ENCODE measurements at places on chromosomes 6 and 20. TPM values are rescaled to one million over a fixed set of nuclear protein-coding genes. Genes with fewer than 3 reads are reported as not detected.

Gene EYS
- total RNA-seq: not detected

Gene ADGRB3
- not detected for total RNA-seq

Gene RIPPLY2
- not detected for total RNA-seq

Gene RFX6
- not detected for total RNA-seq

Gene SLC22A2
- total RNA-seq: not detected

- peaks cover 3% of the 10 kb centered on the region for H3K36me3 ChIP-seq
- H3K4me3 ChIP-seq: no peak overlapping the region
- H3K4me1 ChIP-seq: peaks cover 10% of the 10 kb centered on the region
- no peaks in the 10 kb centered on the region for H3K27me3 ChIP-seq
- no peak for DNase-seq
Measured at GRCh38 chr6:108676555-108676954, 115.8 kb downstream of the FOXO3 start.

DNA sequence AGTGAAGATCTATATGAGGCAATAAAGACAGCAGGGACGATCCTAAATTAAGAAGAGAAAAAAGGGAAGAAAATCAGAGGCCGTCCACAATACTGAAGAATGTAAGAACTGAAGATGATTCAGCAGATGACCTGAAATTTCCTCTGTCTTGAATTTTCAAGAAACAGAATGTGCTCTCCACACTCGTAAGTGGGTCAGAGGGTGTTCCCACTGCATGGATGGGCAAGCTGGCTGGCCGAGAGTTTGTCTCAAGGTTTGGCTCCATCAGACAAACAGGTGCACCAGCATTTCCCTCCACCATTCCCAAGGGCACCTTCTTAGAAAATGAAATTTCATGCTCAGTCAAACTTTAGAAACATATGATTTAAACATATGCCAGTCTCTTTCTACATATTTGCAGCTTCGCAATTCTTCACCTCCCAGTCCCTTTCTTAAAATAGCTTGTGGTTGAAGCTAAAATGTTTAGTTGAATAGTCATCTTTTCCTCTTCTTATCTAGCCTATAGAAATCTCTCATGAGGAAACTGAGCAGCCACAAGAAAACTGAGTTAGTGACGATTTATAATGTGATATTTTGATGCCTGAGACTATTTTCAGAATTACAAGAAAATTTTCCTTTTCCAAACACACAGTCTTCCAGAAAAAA is 576.4 kb downstream of the PRKN start:
- H3K4me3 ChIP-seq: no peak overlapping the region
- H3K27ac ChIP-seq: no peak overlapping the region
- no peaks in the 10 kb centered on the region for H3K36me3 ChIP-seq
- H3K4me1 ChIP-seq: no peaks in the 10 kb centered on the region
- H3K27me3 ChIP-seq: no peaks in the 10 kb centered on the region

DNA sequence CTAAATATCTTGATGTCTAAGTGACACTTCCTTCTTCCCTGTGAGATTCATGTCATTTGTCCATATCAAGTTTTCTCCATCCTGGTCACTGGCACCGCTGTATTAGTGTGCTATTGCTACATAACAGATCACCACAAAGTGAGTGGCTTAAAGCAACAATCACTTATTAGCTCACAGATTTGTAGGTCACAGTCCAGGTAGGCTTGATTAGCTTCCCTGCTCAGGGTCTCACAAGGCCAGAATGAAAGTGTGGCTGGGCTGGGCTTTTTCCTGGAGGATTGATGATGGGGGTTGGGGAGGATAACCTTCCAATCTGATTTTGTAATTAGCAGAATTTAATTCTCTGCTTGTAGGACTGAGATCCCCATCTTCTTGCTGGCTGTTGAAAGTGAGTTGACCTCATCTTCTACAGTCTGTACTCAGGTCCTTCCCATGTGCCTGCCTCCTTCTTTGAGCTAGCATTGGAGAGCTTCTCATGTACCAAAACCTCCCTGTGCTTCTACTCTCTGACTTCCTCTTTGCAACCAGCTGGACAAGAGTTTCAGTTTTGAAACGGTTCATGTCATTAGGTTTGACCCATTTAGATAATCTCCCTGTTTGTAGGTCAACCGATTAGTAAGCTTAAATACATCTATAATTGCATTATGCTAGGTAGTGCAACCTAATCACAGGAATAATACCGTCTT is 152.4 kb upstream of the MAN1A1 start:
- peaks cover 3% of the 10 kb centered on the region for H3K4me1 ChIP-seq
- no peak overlapping the region for H3K4me3 ChIP-seq
- H3K27me3 ChIP-seq: no peaks in the 10 kb centered on the region
- no peaks in the 10 kb centered on the region for H3K36me3 ChIP-seq
- H3K27ac ChIP-seq: no peak overlapping the region

GRCh38 chr6:8181160-8181881 is 79.0 kb upstream of the EEF1E1 start:
- H3K27me3 ChIP-seq: peaks cover 42% of the 10 kb centered on the region
- no peak overlapping the region for H3K27ac ChIP-seq
- H3K4me1 ChIP-seq: no peaks in the 10 kb centered on the region
- no peak overlapping the region for H3K4me3 ChIP-seq
- no peaks in the 10 kb centered on the region for H3K36me3 ChIP-seq

DNA sequence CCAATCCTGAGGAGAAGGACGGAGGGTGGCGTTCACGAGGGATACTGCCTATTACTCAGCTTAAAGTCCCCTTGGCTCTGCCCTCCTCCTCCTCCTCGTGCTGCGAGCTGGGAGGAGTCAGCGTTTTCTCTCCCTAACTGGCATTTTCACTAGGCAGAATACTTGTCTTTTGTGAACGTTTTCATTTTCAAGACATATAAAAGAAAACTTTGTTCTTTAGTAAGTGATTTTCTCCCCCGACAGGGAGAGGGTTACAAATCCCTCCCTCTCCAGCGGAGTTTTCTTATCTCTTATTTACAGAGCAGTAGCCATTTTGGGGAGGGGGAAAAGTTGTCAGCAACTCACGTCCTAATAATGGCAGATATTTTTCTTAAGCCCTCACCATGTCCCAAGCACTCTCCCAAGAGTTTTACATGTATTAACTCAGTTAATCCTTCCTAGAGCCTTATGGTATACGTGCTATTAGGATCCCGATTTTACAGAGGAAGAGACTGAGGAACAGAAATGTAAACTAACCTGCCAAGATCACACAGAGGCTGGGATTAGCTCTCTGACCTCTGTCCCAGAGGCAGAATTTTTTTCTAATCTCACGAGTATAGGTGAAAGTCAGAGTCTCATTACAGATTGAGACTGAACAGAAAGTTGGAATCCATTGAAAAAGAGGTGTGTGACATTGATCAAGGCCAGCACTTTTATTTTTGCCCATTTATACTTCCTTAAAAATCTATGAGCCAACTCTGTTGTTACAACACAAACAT is 30.0 kb upstream of the ZNF217 start:
- H3K27me3 ChIP-seq: no peaks in the 10 kb centered on the region
- H3K4me1 ChIP-seq: peaks cover 45% of the 10 kb centered on the region
- H3K27ac ChIP-seq: peak overlapping the region; percentile 97
- peak; percentile 38 for DNase-seq

DNA sequence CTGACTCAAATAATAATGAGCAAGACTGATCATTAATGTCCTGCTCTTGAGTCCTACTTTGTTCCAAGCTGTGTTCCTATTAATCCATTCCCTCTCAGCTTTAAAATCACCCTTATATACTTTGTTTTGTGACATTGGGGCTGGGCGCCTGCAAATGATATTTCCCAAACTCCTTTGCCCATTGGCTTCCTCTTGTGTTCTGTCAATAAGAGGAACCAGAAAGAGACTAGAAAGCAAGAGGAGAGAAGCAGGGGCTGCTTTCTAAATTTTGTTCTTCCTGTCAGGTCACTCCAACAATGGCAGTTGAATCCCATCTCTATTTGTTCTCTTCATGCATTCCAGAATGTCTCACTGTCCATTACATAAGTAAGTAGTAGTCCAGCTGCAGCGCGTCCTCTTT is 21.6 kb upstream of the TRIM27 start:
- H3K4me1 ChIP-seq: peaks cover 39% of the 10 kb centered on the region
- peaks cover 8% of the 10 kb centered on the region for H3K36me3 ChIP-seq
- no peak overlapping the region for H3K4me3 ChIP-seq
- H3K27ac ChIP-seq: no peak overlapping the region

DNA sequence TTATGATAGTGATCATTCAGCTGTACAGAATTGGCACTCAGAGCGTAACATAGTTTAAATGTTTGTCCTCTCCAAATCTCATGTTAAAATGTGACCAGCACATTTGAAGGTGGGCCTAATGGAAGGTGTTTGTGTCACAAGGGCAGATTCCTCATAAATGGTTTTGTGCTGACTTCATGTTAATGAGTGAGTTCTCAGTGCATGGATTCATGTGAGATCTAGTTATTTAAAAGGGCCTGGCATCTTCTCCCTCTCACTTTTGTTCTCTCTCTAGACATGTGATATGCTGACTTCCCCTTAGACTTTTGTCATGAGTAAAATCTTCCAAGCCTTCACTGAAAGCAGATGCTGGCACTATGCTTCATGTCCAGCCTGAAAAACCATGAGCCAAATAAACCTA is 452.4 kb upstream of the PTCHD4 start:
- H3K4me1 ChIP-seq: no peaks in the 10 kb centered on the region
- no peak overlapping the region for H3K4me3 ChIP-seq
- no peak overlapping the region for H3K27ac ChIP-seq
- H3K27me3 ChIP-seq: no peaks in the 10 kb centered on the region
- H3K36me3 ChIP-seq: no peaks in the 10 kb centered on the region

GRCh38 chr6:133641104-133641503 is 247.8 kb upstream of the TCF21 start:
- no peaks in the 10 kb centered on the region for H3K4me1 ChIP-seq
- no peak overlapping the region for H3K4me3 ChIP-seq
- DNase-seq: no peak
- peaks cover 4% of the 10 kb centered on the region for H3K27me3 ChIP-seq

GRCh38 chr20:43910564-43910963 is 4.1 kb upstream of the TOX2 start:
- peaks cover 11% of the 10 kb centered on the region for H3K4me1 ChIP-seq
- DNase-seq: no peak
- H3K36me3 ChIP-seq: peaks cover 11% of the 10 kb centered on the region
- no peak overlapping the region for H3K27ac ChIP-seq

- H3K4me3 ChIP-seq: no peak overlapping the region
- peaks cover 5% of the 10 kb centered on the region for H3K4me1 ChIP-seq
- no peak for DNase-seq
- peaks cover 9% of the 10 kb centered on the region for H3K36me3 ChIP-seq
- no peak overlapping the region for H3K27ac ChIP-seq
Measured at GRCh38 chr6:161235776-161236633, 37.9 kb downstream of the AGPAT4 start.

- H3K36me3 ChIP-seq: no peaks in the 10 kb centered on the region
- no peaks in the 10 kb centered on the region for H3K4me1 ChIP-seq
- H3K4me3 ChIP-seq: no peak overlapping the region
- H3K27ac ChIP-seq: no peak overlapping the region
- no peaks in the 10 kb centered on the region for H3K27me3 ChIP-seq
Measured at GRCh38 chr20:57883224-57883623, 173.4 kb upstream of the PMEPA1 start.

DNA sequence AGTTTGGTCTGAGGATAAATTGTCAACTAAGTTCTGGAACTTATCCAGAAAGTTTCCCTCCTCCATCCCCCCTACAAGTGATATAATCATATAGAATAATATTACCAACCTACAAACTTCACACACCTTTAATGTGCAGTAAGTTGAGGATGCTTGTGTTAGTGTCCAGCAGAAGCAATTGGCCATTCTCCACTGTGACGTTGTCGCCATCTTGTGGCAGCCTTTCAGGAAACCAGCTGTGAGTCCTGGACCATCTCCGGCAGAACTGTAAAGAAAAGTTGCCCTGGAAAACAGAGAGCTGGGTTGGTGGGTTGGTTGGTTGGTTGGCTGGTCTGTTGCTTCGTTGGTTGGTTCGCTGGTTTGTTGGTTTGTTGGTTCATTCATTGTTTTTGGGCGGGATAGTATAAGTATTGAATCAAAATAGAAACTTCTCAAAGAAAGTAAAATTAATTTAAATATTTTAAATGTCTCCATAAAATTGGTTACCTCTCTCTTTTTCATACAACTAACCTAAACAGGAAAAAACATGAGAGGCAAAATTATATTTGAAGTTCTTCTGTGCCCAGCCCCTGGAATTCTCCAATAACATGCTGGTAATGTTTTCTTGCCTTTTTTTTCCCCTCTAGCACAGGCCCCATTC is 127.5 kb downstream of the PKHD1 start:
- peaks cover 4% of the 10 kb centered on the region for H3K27me3 ChIP-seq
- DNase-seq: peak; percentile 41
- H3K36me3 ChIP-seq: no peaks in the 10 kb centered on the region
- H3K27ac ChIP-seq: no peak overlapping the region

GRCh38 chr20:53567379-53567917 is 26.2 kb downstream of the ZNF217 start:
- peaks cover 38% of the 10 kb centered on the region for H3K4me1 ChIP-seq
- H3K27ac ChIP-seq: no peak overlapping the region
- H3K4me3 ChIP-seq: no peak overlapping the region
